Activated CD4-positive, alpha-beta T cell treated with anti-CD3 and anti-CD28 coated beads, Interleukin-10, Interleukin-2, amounts not matched to agents 100 ng/mL and 50 ng/mL, durations not matched to agents 16 hours and 8 hours (primary cell): ENCODE measurements at places on chromosomes 12 and 14.

GRCh38 chr14:29895591-29896083, 32.0 kb downstream of the PRKD1 start:
- DNase-seq: no peak

- no peak for DNase-seq
These were observed 9.4 kb upstream of the DHRS7 start for GRCh38 chr14:60174352-60175254.

GRCh38 chr14:104554608-104555429, 24.7 kb upstream of the C14orf180 start:
- DNase-seq: no peak

- DNase-seq: no peak
These were observed 166.7 kb downstream of the RAD51B start for GRCh38 chr14:67986131-67986841.

GRCh38 chr14:90576581-90576980, 179.8 kb downstream of the CALM1 start:
- DNase-seq: no peak

- DNase-seq: peak; percentile 75
These were observed 22.1 kb downstream of the LGMN start for GRCh38 chr14:92726135-92726932.

- DNase-seq: no peak
These were observed 4.8 kb downstream of the C12orf71 start for GRCh38 chr12:27077586-27077985.

DNA sequence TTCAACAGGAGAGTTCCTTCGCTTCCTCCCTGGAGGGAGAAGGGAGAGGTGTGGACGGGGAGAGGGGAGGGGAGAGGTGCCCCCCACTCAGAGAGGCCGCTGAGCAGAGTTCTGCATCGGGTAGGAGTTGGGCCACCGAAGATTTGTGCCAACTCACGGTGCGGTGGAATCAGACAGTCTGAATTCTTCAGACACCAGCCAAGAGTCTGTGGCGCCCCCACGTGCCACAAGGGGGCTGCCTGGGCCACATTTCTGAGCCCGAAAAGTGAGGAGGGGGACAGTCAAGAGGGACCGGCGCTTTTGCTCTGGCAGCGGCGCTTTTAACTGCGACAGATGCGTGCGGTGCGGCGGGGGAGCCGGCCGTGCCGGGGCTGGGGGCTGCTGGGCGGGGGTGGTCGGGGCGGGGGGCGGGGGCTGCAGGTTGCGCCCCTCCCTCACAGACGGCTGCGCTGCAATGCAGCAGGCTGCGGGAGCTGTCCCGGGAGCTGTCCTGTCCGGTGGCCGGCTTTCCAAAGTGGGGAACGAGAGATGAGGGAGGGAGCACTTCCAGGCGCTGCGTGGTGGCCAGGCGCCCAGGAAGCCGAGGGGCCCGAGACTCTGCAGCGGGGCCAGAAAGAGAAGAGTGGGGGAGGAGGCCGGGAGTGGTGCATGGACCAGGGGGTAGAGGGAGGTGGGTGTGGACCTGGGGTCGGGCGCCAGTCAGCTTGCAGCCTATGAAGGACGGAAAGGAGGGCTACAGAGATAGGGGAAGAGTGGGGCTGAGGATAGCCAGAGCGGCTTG, 975 bp upstream of the RTL1 start:
- no peak for DNase-seq

- no peak for DNase-seq
These were observed 30.9 kb upstream of the PLEKHG3 start for GRCh38 chr14:64673316-64673715.

GRCh38 chr12:21773806-21774205, 700 bp downstream of the KCNJ8 start:
- no peak for DNase-seq

- DNase-seq: no peak
These were observed 19.5 kb upstream of the HAL start for GRCh38 chr12:96015672-96016071.

DNA sequence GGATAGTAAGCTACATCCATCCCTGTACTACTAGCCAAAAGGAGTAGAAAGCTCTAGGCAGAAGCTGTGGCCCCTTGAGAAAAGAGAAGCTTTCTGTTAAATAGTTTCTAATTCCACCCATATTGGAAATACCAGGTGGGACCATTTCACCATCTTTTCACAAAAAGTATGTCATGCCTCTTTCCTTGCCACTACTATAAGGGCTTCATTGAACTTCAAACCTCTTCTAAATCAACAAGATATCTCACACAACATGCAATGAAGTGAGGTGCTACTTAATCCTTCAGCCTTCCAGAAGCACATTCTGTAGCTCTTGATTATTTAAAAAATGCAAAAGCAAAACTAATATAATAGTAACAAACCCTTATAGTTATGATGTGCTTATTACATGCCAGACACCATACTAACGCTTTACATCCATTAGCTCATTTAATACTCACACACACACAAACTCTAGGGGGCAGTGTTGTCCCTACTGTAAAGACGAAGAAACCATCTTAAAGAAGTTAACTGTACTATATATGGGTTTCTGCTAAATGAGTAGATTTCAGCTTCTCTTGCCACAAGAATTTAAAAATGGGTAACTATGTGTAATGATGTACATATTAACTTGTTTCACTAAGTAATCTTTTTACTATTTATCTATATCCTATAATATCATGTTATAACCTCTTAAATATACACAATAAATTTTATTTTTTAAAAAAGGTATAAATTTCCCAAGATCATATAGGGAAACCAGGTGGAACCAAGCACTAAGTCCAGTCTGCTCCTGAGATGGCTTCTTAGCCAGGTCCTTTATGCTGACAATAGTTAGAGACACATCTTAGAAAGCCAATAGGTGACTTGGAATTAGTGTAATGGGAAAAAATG, 124.4 kb downstream of the RPS29 start:
- peak; percentile 77 for DNase-seq

- DNase-seq: no peak
These were observed 126.4 kb downstream of the TBC1D30 start for GRCh38 chr12:64950711-64951298.

DNA sequence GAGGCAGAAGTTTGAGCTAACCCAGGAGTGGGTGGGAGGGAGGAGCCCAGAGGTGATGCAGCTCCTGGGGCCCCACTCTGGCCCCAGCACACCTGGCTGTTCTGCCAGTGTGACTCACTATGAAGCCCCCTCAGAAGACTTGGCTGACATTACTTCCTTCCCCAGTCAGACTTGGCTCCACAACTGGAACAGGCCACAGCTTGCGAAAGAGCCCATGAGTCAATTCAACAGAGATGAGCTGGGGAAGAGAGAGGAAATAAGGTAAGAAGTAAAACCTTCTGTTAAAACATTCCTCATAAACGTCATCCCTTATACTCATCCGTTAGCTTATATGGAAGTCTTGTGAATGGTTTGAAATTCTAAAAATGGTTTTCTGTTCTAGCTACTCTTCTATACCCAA, 245.9 kb downstream of the ADAMTS20 start:
- DNase-seq: no peak

GRCh38 chr12:72074065-72074464, 135.4 kb downstream of the TPH2 start:
- no peak for DNase-seq

GRCh38 chr12:75507086-75507485, 4.3 kb downstream of the KRR1 start:
- no peak for DNase-seq

GRCh38 chr12:1688086-1688710, 2.7 kb upstream of the ADIPOR2 start:
- DNase-seq: no peak

DNA sequence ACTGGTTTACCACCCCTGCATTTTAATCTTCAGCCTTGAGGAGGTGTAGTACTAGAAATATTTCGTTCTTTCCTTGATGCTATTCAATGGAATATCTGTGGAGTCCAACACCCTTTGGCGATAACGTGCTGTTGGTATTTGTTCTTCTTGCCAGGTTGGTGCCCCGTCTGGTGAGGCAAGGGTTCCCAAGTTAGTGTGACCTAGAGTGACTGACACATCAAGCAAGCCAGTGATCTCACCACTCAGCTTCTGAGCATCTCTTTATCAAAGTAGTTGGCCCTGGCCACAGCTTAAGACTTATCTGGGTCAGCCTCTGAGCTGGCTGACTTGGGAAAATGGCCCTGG, 60.2 kb downstream of the PLXNC1 start:
- peak; percentile 75 for DNase-seq

DNA sequence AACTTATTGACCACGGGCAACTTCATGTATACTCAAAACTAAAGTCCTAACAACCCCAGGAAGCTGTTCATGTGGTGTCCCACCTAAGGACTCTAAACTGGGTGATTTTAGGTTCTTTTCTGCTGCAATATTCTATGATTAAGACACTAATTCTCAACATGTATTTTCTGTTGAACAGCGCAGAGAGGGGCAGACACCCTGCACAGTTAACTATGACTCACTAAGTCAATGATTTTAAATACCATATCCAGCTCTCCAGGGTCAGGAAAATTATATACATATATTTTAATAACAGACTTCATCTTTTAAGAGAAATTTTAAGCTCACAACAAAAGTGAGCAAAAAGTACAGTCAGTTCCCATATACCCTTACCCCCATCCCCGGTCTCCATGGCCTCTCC, 85.0 kb downstream of the FOXN3 start:
- DNase-seq: no peak

DNA sequence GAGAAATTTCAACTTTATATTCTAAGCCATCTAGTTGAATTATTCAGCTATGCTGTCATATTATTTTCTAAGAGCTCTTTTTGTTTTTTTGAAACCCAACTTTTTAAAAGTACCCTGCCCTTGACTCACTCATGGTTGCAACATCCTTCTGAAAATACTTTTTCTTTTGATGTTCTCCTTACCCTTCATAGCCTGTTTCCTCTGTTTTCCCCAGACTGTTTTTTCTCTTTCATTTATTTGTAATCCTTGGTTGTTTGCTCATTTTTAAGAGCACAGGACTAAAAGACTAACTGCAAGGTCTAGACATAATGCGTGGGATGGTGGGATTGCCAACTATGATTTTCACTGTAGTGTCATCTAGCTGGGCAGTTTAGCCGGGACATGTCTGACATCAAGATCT, 21.2 kb upstream of the CDKL1 start:
- no peak for DNase-seq

- no peak for DNase-seq
These were observed 6.9 kb upstream of the IGFBP6 start for GRCh38 chr12:53090554-53090953.

GRCh38 chr14:98633380-98633779, 638.6 kb downstream of the BCL11B start:
- no peak for DNase-seq

DNA sequence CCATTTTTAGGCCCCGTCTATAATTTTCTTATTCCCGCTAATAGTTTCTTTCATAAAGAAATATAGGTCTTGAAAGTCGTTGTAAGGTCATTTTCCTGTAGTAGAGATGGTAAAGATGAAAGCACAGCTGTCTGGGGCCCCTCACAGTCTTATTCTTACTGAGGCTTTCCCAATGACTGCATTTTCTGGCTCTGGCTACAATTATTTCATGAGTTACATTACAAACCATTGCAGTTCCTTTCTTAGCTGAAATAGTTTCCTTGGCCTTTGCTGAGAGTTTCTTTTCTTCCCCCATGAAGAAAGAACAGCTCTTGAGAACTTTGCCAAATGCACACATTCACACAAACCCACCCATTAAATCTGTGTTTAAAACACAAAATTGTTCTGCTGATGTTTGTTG, 113.0 kb downstream of the DYRK2 start:
- DNase-seq: no peak

DNA sequence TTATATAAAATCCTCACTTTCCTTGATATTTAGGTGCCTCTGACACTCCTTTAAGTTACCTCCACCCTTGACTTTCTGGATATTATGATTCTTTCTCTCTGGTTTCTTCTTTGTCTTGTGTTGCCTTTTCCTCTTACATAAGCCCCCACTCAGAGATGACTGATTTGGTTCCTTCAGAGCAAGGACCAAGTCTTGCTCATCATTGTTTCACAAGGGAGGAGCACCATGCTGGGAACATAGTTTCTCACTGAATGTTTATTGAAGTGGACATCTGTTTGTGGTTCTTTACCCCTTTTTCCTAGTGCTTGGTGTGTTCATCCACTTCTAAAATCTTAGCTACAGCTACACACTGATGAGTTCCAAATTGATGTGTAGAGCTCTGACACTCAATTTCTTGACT, 161.3 kb upstream of the PTPRQ start:
- DNase-seq: no peak

DNA sequence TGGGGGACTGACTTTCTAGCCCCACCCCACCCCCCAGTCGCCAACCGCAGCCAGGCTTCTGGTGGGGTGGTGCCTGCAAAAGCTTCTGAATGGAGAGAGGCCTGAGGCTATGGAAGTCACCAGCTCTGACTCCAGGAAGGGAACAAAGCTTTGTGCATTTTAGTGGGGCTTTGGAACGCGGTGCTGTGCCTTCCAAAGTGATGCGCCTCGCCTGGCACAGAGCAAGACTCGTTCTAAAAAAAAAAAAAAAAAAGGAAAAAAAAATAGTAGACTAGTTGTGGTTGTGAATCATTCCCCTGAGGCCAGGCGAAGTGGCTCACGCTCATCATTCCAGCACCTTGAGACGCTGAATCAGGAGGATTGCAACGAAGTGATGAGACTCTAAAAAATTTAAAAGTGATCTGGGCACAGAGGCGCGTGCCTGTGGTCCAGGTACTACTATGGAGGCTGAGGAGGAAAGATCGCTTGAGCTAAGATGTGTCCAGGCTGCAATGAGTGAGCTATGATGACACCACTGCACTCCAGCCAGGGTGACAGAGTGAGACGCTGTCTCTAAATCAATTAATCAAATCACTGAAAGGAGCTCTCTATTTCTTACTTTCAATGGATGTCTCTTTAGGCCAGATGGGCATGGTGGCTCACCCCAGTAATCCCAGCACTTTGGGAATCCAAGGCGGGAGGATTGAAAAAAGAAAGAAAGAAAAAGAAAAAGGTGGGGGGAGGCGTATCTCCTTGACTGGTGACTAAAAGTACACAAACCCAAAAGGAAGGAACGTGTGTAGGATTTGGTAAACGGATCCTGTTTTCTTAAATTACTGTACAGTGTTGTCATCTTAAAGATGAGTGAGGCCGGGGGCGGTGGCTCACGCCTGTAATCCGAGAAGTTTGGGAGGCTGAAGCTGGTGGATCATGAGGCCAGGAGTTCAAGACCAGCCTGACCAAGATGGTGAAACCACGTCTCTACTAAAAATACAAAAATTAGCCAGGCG, 259.6 kb upstream of the ALG10B start:
- no peak for DNase-seq

- no peak for DNase-seq
These were observed 2.1 kb downstream of the WSB2 start for GRCh38 chr12:118058881-118059280.

DNA sequence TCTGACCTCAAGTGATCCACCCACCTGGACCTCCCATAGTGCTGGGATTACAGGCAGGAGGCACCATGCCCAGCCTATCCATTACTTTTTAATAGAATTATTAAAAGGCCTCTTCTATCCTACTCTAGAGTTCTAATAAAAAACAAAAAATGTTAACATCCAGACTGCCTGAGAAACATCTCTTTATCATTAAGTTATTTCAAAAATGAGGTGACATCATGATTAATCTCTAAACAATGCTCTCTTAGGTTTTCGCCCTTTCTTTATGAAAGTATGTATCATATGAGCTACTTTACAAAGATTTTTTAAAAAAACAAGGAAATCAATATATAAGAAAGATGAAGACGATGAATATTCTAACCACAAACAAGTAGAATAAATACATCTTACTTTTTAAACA, 52.6 kb downstream of the FGD6 start:
- no peak for DNase-seq

- DNase-seq: peak; percentile 48
These were observed 15.4 kb upstream of the SMCO2 start for GRCh38 chr12:27431185-27431584.
